ENCODE measurements at places on chromosomes 3 and 15. TPM values are rescaled to one million over a fixed set of nuclear protein-coding genes. Genes with fewer than 3 reads are reported as not detected.

SLC38A3 gene
- total RNA-seq: not detected

DNA sequence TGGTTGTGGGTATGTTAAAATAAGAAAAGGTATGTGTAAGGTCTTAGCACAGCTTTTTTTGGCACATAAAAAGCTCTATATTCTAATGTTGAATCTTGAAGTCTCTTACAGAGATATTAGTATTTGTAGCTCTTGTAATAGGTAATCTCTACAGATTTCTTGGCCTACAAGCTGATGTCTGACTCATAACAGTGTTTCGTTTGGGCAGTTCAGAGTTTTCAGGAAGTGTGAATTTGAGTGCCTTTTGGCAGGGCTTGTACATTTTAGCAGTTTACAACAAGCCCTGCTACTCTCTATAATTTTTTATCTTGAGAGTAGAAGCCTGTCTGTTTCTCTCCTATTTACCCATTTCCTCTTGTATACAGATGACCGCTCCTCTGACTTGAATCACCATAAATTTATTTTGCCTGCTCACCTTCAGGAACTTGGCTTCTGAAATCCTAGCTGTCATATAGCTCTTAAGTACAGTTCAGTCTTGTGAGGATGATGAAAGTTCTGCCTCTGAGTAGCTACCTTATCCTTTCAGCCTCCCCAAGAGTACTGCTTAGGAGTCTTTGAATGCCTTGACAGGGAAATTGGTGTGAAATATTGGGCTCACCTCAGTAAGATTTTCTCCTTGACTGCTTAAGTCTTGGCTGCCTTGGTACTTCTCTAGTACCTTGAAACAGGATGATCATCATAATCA lies 419.9 kb upstream of the RARB start:
- no peak for DNase-seq

GOLGA8G gene
- not detected for total RNA-seq

DNA sequence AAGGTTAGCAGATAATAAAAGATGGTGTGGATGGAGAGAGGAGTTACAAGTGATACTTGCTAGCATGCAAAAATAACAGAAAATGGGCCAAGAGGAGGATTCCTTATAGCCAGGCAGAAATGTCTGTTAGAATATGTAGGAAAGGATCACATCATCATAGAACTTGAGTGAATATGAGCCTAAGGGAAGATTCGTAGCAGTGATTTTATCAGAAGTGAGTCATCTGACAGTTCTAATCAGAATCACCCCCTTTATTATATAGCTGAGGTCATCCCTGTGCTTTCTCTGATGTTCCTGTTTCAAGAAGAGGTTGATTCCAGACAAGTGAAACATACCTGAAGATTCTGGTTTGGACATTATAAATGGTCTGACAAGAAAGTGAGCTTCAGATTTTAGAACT lies 22.9 kb downstream of the EXOG start:
- no peak for DNase-seq

C2CD4B gene
- total RNA-seq: not detected

- no peak for DNase-seq
Observed at GRCh38 chr3:24174614-24175013, 229.5 kb downstream of the NR1D2 start.

DNA sequence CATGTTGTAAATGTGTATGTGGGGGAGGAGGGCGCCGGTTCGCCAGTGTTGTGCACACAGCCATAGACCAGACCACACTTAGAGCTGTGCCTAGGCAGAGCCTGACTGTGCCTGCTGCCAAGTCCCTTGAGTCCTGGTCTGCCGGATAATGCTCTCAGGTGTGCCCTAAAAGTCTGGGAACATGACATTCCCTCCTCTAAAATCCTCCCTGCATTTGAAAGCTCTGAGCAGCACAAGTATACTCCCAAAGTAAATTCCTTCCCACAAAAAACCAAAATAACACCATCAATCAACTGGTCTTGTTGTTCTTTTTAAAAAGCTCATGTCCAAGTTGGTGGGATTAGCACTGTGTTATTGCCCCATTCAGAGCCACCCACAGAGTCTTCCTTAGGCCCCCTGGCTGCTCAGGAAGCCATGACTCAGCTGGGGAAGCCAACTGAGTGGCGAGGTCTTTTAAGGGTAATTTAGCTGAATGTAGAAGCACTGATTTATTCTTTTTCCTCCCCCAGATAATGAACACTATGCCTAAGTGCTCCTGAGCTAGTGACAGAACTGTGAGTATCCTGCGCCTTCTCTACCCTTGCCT lies 147.8 kb upstream of the MCTP2 start:
- DNase-seq: no peak

MAP1A gene
- total RNA-seq: 3.3 TPM

DNA sequence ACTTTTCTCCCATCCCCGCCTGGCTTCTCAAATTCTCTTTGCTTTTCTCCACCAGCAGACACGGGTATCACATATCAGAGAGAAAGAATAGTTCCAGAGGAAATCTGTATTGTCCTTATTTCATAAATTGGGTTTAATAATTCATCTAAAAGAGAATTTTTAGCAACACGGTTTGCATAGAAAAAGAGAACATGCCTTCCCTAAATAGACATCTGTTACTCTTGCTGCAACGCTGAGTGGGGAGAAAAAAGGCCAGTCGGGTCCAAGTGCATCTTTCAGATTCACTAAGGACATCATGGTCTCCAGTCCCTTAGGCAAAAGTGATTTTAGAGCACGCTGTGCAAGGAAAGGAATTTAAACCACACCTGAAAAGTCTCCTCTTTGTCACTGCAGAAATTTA lies 201.3 kb downstream of the ABHD5 start:
- peak; percentile 72 for DNase-seq

CCK gene
- not detected for total RNA-seq

HYAL1 gene
- total RNA-seq: 0.36 TPM

CAMP gene
- 33.6 TPM for total RNA-seq

- DNase-seq: no peak
Observed at GRCh38 chr3:136979684-136980083, 21.9 kb downstream of the IL20RB start.

DNA sequence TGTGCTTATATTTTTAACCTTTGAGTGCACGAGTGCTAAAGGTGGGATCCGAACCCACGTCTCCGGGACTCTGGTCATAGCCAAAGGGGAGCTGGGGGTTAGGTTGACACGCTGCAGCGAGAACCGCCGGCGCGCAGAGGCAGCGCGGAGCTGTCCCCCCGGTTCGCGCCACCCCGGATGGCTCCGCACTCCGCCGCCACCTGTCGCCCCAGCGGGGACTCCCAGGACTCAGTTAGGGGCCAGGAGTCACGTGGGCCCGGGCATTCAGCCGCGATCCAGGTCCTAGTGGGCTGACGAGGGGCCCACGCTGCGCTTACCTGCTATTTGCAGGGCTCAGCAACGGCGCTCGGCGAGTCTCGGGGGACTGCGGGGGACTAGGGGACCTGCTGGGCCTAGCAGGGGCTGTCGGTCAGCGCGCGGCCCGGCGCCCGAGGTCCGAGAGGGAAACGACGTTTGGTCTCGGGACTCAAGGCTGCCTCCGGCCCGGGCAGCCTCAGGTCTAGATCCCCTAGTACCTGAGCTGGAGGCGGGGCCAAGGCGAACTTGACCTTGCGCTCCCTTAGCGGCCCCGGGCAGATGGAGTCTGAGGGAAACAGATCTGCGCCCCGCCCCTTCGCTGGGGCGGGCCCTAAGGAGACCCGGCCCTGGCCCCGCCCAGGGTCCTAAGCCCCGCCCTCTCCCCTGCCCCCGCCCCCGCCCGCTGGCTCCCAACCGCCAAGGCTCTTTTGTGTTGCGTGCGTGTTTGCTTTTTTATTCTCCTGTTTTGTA lies at the start of gene NMNAT3:
Gene NMNAT3, minus strand, starts transcription at position 585 of the 768 bp plus-strand sequence. CDS start 50,248 bp downstream, outside the sequence.
- peak; percentile 57 for DNase-seq

GRCh38 chr3:190076601-190077394 lies 43.9 kb downstream of the P3H2 start:
- DNase-seq: no peak

GOLGA6B gene
- total RNA-seq: not detected

GRCh38 chr3:112767177-112767576 lies 79.5 kb downstream of the CD200R1L start:
- DNase-seq: no peak

GOLGA8R gene
- 0.74 TPM for total RNA-seq

XIRP1 gene
- not detected for total RNA-seq

TM6SF1 gene
- 28.7 TPM for total RNA-seq

DNA sequence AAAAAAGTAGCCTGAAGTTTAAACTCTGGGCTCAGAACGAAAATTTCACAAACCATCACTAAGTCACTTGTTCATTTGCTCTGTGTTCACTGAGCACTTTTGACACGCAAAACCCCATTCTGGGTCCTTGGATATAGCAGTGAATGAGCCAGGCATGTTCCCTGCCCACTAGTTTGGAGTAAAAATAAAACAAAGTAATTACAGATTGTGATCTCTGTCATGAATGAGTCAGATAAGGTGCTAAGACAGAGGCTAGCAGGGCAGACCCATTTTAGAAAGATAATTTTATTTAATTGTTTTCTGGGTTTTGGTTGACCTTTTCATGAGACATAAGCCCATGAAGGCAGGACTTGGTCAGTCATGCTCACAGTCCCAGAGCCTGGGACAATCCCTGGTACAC lies 84.1 kb upstream of the ARHGEF3 start:
- DNase-seq: no peak
